ENCODE measurements at places on chromosomes 12 and 14.
A peak's percentile ranks its signal among the peaks of the same experiment; 100 is the strongest.

DNA sequence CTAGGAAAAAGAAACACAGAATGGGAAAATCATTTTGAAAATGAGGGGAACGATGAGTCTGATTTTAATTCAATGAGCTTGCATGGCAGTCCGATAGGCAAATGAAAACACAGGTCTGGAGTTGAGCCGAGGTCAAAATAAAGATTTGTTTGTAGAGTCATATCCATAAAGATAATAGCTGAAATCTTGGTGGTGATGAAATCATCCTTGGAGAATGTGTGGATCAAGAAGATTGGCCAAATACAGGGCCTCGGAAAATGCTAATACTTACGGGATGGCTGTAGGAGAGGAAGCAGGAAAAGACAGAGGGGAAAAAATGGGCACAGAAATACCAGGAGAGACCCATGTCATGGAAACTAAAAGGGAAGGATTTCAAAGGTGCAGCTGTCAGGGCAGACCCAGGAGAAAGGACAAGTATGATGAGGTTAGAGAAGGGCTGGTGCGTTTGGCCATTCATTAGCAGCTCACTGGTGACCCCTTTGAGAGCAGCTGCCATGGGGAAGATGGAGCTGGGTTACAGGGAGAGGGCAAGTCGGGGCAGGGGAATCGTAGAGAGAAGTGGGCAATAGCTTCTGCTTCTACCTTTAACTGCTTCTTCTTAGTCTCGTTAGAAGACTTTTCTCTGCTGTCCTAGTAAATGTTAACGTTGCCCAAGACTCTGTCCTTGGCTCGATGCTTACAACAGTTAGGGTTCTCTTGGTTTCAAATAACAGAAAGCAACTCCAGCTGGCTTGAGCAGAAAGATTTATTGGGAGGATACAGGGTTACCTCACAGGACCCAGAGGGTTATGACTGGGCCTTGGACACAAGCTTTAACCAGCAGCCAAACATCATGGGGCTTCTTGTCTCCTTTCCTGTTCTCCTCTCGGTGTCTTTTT, 161.8 kb downstream of the EFCAB11 start:
- DNase-seq, result no peak

GRCh38 chr14:39863441-39863840, 431.2 kb upstream of the FBXO33 start:
- no peak for DNase-seq

GRCh38 chr14:93207468-93208308, 632 bp downstream of the UBR7 start:
- no peak for DNase-seq

GRCh38 chr14:57290751-57291150, 22.0 kb downstream of the AP5M1 start:
- no peak for DNase-seq

DNA sequence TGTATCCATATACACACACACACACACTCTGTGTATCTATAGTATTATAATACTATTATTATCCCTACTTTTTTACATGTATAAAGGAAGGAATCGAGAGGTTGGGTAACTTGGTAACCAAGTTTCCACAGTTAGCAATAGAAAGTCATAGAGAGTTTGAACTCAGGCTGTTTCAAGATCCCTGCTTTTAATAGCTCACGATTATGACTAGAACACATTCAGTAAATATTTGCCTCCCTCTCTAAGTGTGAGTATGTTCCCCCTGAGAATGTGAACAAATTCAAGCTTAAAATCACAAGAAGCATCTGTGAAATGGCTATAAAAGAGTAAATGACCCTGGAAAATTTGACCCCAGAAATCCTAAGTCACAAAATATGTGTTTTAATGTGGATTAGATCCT, 11.0 kb upstream of the REP15 start:
- DNase-seq, result no peak

DNA sequence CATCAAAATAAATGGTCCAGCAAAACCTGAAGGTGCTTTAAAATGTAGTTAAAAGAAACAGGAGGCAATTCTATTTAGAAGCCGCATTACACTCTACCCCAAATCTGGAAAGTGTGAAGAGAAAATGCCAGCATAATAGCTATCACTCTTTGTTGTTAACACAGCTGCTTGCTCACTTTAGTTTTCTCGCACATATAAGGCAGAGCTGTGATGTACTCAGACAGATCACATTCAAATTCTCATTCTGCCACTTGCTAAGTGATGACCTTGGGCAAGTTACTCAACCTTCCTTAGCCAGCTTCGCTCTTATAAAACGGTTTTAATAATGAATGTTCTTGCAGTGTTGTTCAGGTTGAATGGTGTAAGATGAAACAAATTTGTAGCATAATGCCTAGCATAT, 56.0 kb upstream of the MGAT4C start:
- no peak for DNase-seq

- DNase-seq, result peak; percentile 11
Observed at GRCh38 chr12:94603434-94604365, 46.7 kb downstream of the TMCC3 start.

All from activated CD8-positive, alpha-beta memory T cell treated with anti-CD3 and anti-CD28 coated beads for 4 hours (primary cell).